A549 treated with Mapracorat at 1 μM for 4 hours (cell line): ENCODE measurements at places on chromosomes 3 and 15. TPM values are rescaled to one million over a fixed set of nuclear protein-coding genes. Genes with fewer than 3 reads are reported as not detected.

STAB1 gene
- total RNA-seq = 0.05 to 0.16 TPM (median 0.08 TPM) in 3 of 5 replicates, not detected in the others

CCDC39 gene
- not detected in 5 replicates for total RNA-seq

OCA2 gene
- total RNA-seq = 0.17 to 0.34 TPM (median 0.27 TPM) in 5 replicates

TMEM40 gene
- total RNA-seq = 0.13 to 0.43 TPM (median 0.20 TPM) in 5 replicates
